ENCODE measurements at places on chromosomes 2 and 18. TPM values are rescaled to one million over a fixed set of nuclear protein-coding genes. Genes with fewer than 3 reads are reported as not detected.

The COL4A4 gene
- 38.8 TPM for total RNA-seq

The COL4A3 gene
- total RNA-seq, result 44.4 TPM

The GPR75 gene
- 1.6 TPM for total RNA-seq

The CD207 gene
- not detected for total RNA-seq

The RETREG2 gene
- total RNA-seq, result 64.3 TPM

The GATA6 gene
- total RNA-seq, result 14.0 TPM

The CHRNG gene
- total RNA-seq, result 9.5 TPM

The FAM110C gene
- total RNA-seq, result 12.0 TPM

The MAL gene
- total RNA-seq, result 217 TPM

The KRTCAP3 gene
- total RNA-seq, result 1.1 TPM

The CNGA3 gene
- not detected for total RNA-seq

The FASTKD2 gene
- total RNA-seq, result 41.5 TPM

The SLC14A1 gene
- total RNA-seq, result 14.9 TPM

The SLC9A2 gene
- 5.7 TPM for total RNA-seq

The SEMA4C gene
- 41.6 TPM for total RNA-seq

The MOCOS gene
- 0.53 TPM for total RNA-seq

The KYNU gene
- 5.1 TPM for total RNA-seq

The LONRF2 gene
- total RNA-seq, result 4.3 TPM

The LIMS4 gene
- total RNA-seq, result 4.4 TPM

The NT5DC4 gene
- total RNA-seq, result not detected

The CXCR2 gene
- 1.1 TPM for total RNA-seq

The SERPINB12 gene
- total RNA-seq, result not detected

The ECEL1 gene
- total RNA-seq, result 8.1 TPM

The CCDC178 gene
- 2.9 TPM for total RNA-seq

The HMSD gene
- total RNA-seq, result 0.18 TPM

The SERPINB11 gene
- total RNA-seq, result not detected

The CLIP4 gene
- total RNA-seq, result 24.2 TPM

The NLRC4 gene
- 1.6 TPM for total RNA-seq

The DYNAP gene
- total RNA-seq, result not detected

The CXCR1 gene
- 1.4 TPM for total RNA-seq

The POTEJ gene
- 0.12 TPM for total RNA-seq

The FAM237A gene
- not detected for total RNA-seq

The DAW1 gene
- total RNA-seq, result 0.12 TPM

The ZNF892 gene
- total RNA-seq, result 10.2 TPM

Measured in metanephros (tissue), 2 donors.